HCT116 (cell line): ENCODE measurements at places on chromosomes 12 and 14. TPM values are rescaled to one million over a fixed set of nuclear protein-coding genes. Genes with fewer than 3 reads are reported as not detected.

GRCh38 chr14:56868660-56869059 lies 58.4 kb upstream of the OTX2 start:
- H3K4me3 ChIP-seq: no peak overlapping the region
- DNase-seq: no peak
- no peaks in the 10 kb centered on the region for H3K4me1 ChIP-seq

DNM1L gene
- total RNA-seq: 69.7 TPM

RASSF8 gene
- total RNA-seq: 9.2 TPM

PTPN11 gene
- 181 TPM for total RNA-seq

DNA sequence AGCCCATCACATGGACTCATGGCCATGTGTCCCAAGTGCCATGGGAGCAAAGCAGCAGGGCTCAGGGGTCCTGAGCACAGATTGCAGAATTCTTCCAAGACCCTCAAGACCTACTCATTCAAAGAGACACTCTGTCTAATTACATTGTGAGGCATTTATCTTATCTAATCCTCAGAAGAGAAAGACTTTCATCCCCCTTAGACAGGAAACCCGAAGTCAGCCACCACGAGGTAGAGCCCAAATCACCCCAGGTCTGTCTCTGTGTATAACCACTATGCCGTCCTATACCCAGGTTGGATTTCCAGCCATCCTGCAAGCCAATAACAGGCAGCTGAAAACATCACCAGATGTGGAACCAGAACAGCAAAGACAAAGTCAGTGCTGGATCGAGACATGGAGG lies 8.9 kb upstream of the BCL11B start:
- no peak overlapping the region for H3K4me3 ChIP-seq
- DNase-seq: no peak
- no peaks in the 10 kb centered on the region for H3K4me1 ChIP-seq
- no peak overlapping the region for H3K27ac ChIP-seq
